ENCODE measurements at places on chromosomes 1 and 21. TPM values are rescaled to one million over a fixed set of nuclear protein-coding genes. Genes with fewer than 3 reads are reported as not detected.

GRCh38 chr21:45514311-45515021 is 27.8 kb downstream of the SLC19A1 start:
- no peak for DNase-seq

Gene CFAP74
- total RNA-seq: 0.10 TPM

Gene RGS5
- 41.7 TPM for total RNA-seq

Gene OLFML2B
- total RNA-seq: 0.57 TPM
